ENCODE measurements at places on chromosomes 1 and 21.
A peak's percentile ranks its signal among the peaks of the same experiment; 100 is the strongest.

DNA sequence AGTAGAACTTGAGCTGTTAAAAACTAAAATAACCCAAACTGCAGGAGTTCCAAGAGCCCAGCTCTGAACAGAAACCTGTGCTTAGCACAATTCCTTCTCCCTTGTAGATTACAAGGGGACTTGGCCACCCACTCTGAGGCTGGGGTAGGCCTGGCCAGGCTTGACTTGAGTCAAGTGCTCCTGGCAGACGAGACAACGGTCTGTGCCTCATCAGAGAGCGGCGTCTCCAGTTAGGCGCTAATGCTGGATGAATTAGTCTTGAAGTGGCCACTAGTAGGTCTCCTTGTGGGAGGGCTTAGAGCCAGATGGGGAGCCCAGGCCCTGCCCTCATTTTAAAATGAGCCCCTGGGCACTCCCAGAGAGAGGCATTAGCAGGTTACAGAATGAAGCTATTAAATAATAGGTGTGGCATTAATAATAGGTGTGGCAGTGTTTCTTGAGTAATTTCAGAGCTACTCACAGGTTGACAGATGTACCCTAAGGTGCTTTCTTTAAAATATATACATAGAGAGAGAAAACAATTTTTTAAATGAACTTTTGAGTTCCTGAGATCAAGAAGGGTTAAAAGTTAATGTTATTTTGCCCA, 1.1 kb downstream of the EEIG2 start:
- no peak for DNase-seq

GRCh38 chr1:7625401-7625800, 145.7 kb upstream of the VAMP3 start:
- no peak for DNase-seq

DNA sequence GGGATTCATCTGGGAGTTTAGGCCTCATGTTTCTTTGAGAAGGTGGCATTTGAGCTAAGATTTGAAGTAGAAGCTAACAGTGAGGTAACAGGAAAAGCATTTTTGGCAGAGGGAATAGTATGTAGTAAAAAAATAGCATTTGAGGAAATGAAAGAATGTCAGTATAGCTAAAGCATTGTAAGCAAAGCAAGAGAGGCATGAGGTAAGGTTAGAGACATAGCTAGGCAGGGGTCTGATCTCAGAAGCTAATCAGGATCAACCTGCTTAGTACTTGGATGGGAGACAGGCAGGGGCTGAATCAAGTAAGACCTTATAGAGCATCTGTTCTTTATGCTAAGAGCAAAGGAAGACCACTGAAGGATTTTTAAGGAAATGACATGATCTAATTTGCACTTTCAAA, 4.0 kb downstream of the POLR3C start:
- no peak for DNase-seq

DNA sequence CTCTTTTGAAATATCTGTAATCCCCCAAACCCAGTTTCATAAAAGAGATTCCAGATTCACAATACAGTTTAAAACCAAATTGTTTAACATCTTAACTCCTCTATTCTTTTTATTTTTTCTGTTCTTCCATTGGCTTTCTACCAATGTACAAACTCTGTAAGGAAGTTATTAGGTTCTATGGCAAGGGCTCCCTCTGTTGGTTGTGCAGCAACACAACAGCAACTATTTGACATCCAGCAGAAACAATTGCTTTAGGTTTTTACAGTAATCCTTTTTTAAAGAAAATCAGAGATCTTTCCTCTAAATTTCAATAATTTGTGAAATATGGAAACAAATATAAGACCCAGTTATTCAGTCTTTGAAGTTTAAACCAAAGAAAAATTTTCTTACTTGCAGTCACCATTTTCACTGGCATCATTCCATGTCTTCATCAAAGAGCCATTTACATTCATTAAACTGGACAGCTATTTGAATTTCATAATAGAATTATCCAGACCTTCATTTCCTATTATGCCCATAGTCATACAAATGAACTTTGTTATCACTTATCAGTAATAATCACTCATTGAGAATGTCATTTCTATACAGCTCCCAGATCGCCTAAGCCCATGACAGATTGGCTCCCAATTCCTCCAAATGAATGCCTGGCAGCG, 46.5 kb upstream of the RNF11 start:
- peak; percentile 63 for DNase-seq

- no peak for DNase-seq
Observed at GRCh38 chr1:240294566-240294965, 202.9 kb downstream of the FMN2 start.

DNA sequence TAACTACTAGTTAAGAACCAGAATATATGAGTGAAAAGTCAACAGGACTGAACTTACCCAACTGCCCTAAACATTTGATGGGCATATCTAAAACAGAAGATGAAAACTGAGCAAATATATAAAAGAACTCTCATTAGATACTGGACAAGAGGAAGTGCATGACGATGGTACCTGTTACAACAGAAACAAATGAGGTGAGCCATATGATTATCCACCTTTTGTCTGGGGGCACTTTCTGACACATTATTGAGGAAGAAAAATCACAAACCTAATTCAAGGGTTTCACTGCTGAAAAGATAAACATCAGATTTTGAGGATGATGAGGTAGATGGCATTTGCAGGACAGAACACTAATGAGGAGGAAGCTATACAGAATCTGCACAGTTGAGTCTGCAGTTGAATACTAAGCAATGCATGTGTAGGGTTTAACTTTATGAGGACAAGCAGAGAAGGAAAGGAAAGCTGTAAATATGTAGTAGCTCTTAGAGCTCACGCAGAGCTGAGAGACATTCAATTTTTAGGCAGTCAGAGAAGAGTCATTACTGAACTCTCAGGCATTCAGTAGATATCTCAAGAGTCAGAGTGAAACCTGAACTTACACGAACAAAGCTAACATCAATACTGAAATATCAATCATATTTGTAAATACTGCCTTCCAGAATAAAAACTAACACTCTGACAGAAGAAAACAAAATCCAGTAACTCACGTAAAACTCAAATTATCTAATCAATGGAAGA, 262.1 kb downstream of the AKT3 start:
- no peak for DNase-seq

- no peak for DNase-seq
Observed at GRCh38 chr1:55316502-55316901, 101.3 kb upstream of the USP24 start.

- DNase-seq: peak; percentile 26
Observed at GRCh38 chr1:10108134-10108663, 75.4 kb downstream of the UBE4B start.

- peak; percentile 59 for DNase-seq
Observed at GRCh38 chr1:154404984-154405746, at the start of gene IL6R. Gene IL6R, plus strand, starts transcription at chr1:154405343. Its CDS starts 287 bp downstream, at chr1:154405630.

DNA sequence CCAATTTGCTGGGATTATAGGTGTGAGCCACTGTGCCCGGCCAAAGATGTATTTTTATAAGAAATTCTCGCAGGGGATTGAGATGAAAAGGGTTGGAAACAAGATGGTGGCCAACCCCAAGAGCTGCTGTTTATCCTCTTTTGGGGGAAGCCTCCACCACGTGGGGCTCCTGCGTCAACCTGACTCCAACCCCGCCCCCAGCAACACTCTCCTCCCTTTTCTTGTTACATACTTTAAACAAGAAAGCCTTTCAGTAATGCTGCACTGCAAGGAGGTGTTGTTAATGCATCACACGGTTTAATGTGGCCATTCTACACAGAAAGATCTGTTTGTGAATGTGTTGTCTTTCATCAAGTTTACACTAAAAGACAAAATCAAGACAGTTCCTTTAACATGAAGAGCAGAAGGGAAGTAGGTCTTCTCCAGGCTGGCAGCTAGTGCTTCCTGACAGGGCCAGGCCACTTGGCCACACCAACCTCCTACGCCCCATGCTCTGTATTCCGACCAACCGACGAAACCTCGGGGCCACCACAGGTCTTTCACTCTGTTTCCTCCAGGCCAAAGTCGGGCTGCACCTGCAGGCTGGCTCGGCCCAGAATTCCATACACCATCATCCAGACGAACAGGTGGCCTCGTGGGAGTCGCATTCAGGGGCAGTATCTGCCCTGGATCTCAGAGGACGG, 25.9 kb downstream of the C2CD2 start:
- DNase-seq: no peak

GRCh38 chr1:93238425-93238824, 57.9 kb downstream of the CCDC18 start:
- DNase-seq: no peak

DNA sequence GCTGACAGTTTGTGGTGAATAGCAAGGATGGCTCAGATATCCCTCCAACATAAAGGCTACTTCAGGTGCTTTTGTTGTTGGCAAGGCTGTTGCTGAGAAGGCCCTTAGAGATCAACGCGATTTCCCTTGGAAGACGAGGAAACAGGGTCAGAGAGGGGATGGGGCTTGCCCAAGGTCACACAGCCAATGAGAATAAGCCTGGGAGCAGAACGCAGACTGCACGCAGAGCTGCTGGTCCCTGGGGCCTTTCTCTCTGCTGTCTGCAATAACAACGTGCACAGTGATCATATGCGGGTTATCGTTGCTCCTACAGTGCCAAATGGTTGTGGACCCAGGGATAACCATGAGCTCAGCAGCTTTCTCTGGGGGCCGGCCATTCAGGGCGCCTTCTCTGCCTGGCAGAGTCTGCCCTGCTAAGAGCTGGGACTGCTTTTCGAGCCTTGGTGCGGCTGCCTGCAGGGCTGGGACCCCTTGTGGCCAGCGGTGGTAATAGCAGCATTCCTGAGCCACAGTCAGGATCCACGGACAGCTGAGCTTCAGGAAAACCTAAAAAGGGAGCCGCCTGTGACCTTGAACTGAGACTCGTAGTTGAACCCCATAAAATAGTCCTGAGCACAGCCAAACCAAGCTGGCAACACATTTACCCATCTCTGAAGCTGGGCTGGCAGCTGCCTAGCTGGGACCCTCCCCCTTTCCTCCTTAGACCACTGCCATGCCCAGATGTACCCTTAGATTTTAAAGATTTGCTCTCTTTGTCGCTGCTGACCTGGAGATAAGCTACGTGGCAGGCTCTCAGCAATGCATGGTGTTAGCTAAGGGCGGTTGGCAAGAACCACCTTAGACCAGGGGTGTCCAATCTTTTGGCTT, 39.8 kb downstream of the HTR6 start:
- peak; percentile 52 for DNase-seq

- DNase-seq: no peak
Observed at GRCh38 chr1:90710579-90711536, 6.2 kb downstream of the BARHL2 start.

DNA sequence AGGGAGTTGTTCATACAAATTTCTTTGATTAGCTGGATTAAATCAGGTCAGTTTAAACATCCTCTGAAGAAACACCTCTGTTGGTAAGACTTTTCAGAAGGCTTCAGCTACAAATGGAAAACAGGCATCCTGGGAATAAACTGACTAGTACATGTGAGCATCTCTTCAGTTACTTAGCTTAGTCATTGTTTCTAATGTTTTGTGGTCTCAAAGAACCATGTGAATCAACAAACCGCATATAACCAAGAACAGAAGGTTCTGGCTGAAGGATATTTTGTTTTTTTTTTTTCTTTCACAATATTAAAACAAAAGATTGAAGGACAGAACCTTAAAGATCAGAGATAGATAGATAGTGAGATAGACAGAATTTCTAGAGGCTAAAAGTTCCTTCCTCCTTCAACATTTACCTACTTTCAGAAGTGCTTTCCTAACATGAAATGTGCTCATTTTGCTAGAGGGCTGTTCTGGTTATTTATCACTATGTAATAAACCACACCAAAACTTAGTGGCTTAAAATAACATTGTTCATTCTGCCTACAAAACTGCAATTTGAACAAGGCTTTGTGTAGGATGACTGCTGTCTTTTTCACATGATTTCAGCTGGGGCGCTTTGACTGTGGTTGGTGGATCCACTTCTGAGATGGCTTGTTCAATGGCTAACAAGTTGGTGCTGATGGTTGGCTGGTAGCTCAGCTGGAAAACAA, 119.8 kb upstream of the PTGFR start:
- DNase-seq: no peak

DNA sequence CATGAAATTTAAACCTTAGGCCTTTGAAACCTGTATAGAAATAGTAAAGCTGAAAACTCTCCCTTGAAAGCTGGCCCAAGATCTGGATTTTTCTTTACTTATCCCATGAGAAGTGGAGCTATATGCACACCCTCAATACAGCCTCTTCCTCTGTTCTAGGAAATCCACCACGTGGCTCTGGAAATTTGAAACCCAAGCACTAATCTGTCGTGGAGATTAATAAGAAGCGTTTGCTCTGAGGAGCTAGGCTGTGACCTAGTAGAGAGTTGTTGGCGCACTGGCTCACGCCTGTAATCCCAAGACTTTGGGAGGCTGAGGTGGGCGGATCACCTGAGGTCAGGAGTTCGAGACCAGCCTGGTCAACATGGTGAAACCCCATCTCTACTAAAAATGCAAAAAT, 291.3 kb upstream of the PLXNA2 start:
- no peak for DNase-seq

DNA sequence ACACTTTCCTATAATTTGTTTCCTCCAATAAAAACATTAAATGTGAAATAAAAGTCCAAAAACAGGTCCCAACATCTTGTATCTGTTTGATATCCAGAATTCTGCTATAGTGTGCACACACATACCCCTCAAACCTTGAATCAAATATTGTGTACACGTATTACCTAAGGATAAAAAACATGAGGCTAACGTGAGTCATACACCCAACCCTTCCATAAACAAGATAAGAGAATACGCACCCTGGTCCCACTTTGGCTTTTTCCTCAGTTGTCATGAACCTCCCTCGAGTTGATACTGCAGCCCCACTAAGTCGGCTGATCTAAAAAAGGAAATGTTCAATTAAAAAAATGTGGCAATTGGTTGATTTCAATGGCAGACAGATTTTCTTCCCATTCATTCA, 5.2 kb downstream of the KHDC4 start:
- DNase-seq: no peak

DNA sequence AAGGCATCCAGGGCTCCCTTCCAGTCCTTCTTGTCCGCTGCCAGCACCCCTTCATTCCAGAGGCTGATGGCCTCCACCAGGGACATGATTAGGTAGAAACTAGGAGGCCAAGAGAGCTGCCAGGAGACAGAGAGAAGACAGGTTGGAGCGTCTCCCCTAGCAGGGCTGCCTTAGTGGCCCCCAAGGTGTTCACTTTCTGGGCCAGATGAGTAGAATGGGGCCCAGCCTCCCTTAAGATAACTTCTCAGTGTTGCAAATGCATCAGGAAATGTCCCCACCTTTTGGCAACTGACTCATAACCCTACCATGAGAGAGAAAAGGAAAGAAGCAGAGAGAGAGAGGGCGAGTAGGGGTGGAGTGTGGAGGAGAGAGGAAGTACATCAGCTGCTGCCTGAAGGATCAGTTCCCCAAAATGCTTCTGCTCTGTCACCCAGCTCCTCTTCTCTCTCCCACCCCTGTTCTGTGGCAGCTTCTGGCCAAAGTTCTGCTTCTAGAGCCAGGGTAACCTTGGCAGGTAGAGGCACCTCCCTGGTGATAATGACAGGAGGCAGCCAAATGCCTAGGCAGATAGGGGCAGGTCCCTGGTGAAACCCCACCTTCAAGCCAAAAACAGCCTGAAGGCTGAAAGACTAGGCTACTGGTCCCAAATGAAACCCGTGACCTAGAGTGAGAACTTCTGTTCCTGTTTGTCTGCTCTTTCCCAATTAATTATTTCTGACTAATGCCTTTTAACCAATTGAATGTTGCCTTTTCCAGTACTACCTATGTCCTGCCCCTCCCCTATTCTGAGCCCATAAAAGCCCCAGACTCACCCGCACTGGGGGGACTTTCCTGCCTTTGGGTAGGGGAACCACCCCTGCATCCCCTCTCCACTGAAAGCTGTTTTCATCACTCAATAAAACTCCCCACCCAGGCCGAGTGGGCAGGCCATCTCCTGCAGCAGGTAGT, at the start of gene NCF2:
NCF2 (minus strand) TSS at position 216 of the 948 bp plus-strand sequence; CDS start at position 86, 130 bp downstream.
- DNase-seq: peak; percentile 22

Data from hippocampal formation (tissue), 2 donors.